Left ventricle myocardium superior (tissue), 1 donor: ENCODE measurements at places on chromosomes 6 and 20. TPM values are rescaled to one million over a fixed set of nuclear protein-coding genes. Genes with fewer than 3 reads are reported as not detected.

SEMG1 gene
- not detected for total RNA-seq

SIRPB2 gene
- 3.5 TPM for total RNA-seq

MAS1 gene
- not detected for total RNA-seq

BPIFB2 gene
- total RNA-seq: not detected

EEF1A2 gene
- 1,346 TPM for total RNA-seq

WFDC10B gene
- not detected for total RNA-seq

SCRT2 gene
- not detected for total RNA-seq

CDSN gene
- not detected for total RNA-seq

BFSP1 gene
- 0.55 TPM for total RNA-seq

PPP1R18 gene
- total RNA-seq: 15.0 TPM

SYS1 gene
- total RNA-seq: 22.6 TPM

EBF4 gene
- total RNA-seq: 3.7 TPM

DNA sequence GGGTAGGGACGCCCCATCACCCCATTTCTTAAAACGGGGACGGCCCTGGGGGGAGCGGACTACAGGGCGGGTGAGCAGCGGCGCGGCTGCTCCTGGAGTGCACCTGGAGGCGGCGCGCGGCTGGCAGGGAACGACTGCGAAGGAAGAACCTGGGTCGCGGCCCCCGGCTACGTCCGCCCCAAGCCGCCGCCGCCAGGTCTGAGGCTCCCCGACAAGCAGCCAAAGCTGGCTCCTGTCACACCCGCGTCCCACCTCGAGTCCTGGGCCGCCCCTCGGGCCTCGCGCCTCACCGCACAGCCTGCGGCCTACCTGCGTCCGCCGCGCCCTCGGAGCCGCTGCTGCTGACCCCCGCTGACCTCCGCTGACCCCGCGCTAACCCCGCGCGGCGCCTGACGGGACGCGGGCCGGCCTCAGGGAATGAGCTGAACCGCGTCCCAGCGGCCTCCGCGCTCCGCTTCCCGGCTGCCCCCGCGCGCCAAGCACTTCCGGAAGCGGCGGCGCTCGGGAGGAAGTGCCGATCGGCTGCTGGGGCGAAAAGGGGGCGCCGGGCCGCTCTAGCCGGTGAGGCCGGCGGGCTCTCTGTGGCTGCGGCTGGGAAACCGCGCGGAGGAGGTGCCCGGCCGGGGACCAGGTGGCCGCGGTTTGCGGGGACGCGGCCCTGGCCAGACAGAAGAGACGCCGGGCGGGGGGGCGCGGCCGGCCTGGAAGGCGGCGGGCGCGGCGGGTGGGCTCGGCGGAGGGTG lies at the start of the genes ARFRP1 and ZGPAT:
ARFRP1 (minus strand) TSS at position 419 of the 743 bp plus-strand sequence. CDS start 885 bp downstream, outside the sequence.
ZGPAT (plus strand) TSS at position 482 of the 743 bp plus-strand sequence. CDS start 542 bp downstream, outside the sequence.
- DNase-seq: peak; percentile 96

DNA sequence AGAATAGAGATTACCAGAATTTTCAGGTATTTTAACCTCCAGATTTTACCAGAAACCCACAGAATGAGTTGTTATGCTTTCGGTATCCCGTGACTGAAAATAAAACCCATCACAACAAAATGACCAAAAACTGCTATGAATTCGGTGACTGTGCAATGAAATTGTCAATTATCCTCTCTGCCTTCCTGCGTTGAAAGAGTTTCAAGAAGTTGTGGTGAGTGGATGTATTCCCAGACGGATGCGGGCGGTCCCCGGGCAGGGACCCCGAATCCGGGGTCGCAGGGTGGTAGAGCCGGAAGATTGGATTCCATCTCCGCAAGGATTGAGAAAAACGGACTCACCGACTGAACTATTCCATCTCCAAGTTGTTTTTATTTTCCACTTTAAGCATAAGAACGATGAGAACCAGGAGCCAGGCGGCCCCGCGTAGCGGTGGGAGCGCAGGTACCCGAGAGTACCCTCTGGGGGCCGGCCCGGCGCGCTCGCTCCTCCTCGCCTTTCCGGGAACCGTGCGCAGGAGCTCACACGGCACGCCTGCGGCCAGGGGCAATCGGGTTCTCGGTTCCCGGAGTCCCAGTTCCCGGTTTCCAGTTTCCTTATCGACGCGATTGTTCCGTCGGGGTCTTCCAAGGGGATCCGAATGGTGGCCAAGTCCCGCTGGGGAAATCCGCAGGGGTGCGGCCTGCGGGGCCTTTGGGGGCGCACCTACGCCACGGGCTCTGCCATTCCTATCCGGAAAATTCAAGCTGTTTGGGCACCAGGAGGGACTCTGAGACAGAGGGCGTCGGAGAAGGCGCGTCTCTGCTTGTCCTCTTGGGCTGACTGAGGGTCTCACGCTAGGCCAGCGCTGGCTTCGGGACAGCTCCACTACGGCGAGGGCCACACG lies 104.9 kb upstream of the PRDM1 start:
- DNase-seq: peak; percentile 33

GRCh38 chr6:163380216-163380615 lies 34.3 kb upstream of the QKI start:
- DNase-seq: no peak

DNA sequence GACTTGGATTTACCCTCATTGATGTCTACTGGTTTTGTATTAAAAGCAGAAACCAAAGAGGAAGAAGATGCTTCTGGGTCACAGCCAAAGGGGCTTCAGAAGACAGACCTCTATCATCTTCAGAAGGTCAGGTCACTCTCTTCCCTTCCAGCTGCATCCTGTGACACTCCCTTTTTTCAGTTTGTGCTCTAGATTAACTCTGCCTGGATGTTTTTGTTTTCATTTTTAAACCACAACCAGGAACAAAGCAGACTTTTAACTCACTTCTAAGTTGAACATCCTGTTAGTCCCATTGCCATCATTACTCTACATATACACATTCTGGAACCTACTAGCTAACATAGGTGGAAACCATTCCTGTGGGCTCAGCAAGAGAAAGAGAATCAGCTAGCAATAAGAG lies 45.2 kb downstream of the AKIRIN2 start:
- DNase-seq: no peak

GRCh38 chr20:58629215-58629580 lies 21.9 kb upstream of the STX16 start:
- no peak for DNase-seq

- no peak for DNase-seq
These were observed 77.5 kb downstream of the C6orf118 start for GRCh38 chr6:165231581-165232561.

- no peak for DNase-seq
These were observed 77.9 kb downstream of the MRPL14 start for GRCh38 chr6:44049163-44049988.

GRCh38 chr6:142146828-142147662 lies at the start of the genes NMBR and VTA1:
NMBR (minus strand) TSS chr6:142147122; CDS start chr6:142088658, 58,464 bp downstream.
VTA1 (plus strand) TSS chr6:142147263; CDS start chr6:142147288, 25 bp downstream.
- peak; percentile 96 for DNase-seq

DNA sequence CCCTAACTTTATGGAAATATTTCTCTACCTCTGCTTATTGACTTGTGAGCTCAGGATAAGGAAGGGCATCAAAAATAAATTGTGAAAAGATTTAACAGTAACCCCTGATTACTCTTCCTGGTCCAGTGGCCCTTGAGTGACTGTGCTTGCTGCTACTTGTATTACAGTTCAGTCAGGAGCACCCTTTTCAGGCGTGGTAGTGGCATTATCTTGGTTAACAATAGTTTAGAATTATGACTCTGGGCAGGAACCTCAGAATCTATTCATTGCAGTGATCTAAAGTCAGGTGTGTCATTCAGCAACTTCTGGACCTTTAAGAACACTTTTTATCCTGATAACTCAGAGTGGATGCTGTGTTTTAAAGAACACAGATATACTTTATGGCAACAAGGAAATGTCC lies 43.4 kb downstream of the FAM135A start:
- no peak for DNase-seq

DNA sequence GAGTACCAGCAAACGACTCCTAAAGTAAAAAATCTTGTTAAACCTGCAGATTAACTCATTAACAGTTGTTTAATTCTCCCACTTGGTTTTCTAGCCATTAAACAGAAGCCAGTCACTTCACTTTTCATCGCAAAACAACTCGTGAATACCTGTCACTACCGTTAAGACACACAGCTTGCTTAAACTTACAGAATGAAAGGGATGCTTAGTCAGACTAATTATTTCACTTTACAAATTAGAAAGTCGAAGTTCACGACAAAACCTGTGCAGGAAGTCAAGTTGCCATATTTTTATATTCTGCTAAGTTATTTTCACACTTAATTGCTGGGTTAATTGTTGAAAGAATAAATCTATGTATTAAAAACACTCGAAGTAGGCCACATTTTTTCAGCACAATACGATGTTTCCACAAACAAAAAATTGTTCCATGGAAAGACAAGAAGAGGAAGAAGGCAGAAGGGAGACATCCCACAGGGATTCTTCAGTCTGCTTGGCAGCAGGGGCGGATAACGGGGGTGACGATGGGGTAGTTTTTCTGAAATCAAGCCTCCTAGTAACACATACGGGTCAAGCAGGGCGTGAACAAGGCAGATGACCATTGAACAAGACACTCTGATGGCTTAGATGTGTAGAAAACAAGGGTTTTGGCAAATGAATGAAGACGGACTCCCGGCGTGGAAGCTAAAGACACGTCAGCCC lies 933 bp downstream of the SSR1 start:
- DNase-seq: no peak

DNA sequence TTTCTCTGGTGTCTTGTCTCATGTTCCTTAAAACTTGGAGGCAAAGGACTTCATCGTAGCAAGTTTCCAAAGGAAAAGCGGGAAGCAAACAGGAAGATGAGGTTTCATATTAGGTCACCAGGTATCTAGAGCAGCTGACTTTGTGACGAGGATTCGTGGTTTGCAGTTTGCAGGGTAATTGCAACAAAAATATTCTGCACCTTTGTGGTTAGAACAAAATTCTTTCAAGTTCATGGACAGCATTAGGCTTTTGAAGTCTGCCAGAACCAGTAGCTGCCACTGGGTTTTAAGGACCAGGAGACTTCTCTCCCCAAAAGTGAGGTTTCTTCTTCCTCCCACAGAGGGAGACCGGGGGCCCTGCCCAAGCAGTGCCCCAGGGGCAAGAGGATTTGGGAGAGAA lies 63.4 kb downstream of the RPP40 start:
- no peak for DNase-seq
